ENCODE measurements at places on chromosomes 3 and 15.

GRCh38 chr3:129180461-129180860, 3.2 kb downstream of the CNBP start:
- no peak for DNase-seq

- DNase-seq = no peak
Observed at GRCh38 chr15:31153531-31153930, 52.0 kb upstream of the TRPM1 start.

- no peak for DNase-seq
Observed at GRCh38 chr3:56939834-56940233, 120.6 kb upstream of the SPATA12 start.

DNA sequence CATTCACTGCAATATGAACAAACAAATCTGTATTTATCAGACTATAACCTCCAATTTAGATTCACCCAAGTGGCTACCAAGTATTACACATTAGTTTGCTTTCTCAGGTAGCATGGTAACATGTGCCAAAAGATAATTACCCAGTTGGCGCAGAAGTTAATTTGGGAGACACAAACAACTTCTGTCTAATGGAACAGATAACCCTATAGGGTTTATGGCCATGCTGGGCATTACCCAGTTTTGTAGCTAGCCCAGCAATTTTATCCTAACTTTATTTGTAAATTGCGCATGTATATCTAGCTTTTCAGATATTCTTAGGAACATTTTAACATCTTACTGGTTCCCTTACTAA, 780 bp downstream of the RPL22L1 start:
- no peak for DNase-seq

DNA sequence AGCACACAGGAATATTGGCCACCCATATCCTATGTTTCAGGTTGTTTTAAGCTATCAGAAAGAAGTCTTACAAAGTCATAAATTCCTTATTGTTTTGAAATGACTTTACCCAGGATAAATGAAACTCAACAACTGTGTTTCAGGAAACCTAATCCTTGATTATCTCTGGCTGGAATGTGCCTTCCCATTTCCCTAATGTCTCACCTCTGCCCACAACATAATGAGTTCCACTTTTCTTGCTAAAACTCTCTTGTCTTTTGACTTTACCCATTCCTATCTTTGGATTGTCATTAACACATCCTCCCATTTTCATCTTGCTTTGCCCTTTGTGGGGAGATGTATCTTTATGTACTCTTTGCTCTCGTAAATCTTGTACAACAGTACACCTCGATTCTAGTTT, 200.0 kb upstream of the DNAJC19 start:
- no peak for DNase-seq

DNA sequence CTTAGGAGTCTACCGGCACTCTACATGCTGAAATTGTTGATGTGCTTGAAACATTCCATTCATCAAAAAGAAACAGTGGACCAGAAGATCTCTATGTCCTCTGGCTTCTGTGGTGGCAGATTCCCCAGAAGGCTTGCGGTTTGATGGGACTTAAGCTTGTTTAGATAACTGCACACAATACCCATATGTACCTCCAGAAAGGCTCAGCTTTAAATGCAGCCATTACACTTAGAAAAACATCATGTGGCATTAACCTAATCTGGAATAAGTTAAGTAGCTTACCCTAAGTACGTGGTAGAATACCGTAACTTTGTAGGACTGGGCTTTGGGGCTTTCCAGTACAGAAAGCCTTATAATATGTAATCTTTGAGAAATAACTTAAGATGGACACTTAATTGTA, 187.3 kb downstream of the RBMS3 start:
- DNase-seq = no peak

- DNase-seq = no peak
Observed at GRCh38 chr3:52126500-52126899, 27.7 kb downstream of the POC1A start.

DNA sequence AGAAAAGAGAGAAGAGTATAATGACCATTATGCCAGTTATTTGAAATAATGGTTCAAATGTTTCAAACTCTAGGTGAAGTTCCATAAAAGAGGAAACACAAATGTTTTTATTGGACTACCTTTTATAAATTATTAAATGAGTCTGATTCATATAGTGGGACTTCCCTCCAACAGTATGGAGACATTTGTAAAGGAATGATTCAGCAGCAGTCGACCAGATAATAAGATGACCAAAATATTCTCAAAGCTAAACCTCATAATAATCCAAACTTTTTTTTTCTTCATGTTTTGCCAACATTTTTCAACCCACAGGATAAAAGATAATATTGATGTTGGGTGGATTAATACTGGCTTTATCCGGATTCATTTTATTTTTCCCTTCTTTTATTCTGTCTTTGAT, 18.8 kb downstream of the TIPARP start:
- DNase-seq = no peak

- DNase-seq = no peak
Observed at GRCh38 chr15:98660055-98660454, 11.7 kb downstream of the IGF1R start.

GRCh38 chr3:46496746-46497555, 825 bp upstream of the RTP3 start:
- peak; percentile 25 for DNase-seq

DNA sequence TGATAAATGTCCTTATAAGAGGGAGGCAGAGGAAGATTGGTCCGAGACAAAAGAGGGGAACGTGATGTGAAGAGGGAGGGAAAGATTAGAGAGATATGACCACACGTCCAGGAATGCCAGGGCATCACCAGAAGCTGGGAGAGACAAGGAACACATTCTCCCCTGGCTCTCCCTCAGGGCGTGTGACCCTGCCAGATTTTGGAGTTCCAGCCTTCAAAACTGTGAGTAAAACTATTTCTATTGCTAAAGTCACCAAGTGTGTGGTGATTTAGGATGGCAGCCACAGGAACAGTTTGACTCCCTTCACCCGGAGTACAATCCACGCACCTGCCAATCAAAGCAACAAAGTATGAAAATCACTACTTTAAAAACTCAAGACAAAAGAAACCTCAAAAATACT, 32.1 kb upstream of the TJP1 start:
- DNase-seq = no peak

GRCh38 chr3:171834461-171834801, 8.7 kb upstream of the TMEM212 start:
- DNase-seq = no peak

DNA sequence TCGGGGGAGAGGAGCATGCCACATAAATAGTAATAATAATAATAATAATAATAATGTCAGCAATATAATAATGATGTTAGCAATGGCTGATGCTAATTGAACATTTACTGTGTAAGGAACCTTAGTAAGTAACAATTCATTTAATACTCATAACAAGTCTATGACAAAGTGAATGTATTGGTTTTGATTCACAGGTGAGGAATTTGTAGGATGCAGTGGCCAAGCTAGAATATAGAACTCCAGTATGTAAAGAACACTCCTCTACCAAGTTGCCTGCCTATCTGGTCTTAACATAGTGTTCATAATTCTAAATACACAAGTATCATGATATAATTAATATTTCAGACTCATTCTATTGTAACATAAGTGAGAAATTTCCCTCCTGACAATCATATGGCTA, 1016.5 kb downstream of the ROBO1 start:
- no peak for DNase-seq

DNA sequence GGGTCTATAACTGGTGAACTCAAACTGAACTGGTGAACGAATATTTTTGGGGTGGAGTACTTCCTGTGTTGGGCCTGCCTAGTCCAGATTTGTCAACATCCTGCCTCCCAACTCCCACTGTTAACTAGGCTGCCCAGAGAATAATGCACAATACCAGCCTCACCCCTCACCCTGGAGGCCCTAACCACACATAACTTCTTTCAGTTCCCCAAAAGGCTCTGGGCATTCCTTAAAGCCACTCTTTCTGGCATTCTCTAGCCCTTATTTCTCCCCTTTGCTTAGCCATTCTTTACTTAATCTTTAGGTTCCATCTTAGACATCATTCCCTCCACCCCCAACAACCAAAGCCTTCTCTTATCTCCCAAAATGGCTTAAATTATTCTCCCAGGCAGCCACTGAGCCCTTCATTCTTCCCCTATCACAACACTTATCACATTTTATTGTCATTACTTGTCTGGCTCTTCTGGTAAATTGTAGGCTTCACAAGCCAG, 9.1 kb upstream of the SEC11A start:
- DNase-seq = no peak

DNA sequence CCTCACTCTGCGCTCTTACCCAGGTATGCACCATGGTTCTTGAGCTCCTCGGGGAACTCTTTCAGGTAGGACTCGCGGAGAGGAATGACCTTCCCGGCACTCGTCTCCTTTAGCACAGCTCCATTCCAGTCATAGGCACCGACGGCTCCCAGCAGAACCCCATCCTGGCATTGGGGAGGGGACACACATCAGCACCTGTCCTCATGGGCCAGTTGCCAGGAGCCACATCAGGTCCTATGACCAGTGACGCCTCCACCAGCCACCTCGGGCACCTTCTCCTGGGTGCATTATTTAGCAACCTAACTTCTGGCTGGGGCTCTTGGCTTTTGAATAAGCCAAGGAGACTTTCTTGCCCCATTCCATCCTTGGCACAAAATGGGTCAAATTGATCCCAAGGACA, 61.9 kb downstream of the FEM1B start:
- no peak for DNase-seq

- DNase-seq = no peak
Observed at GRCh38 chr3:190059242-190059590, 61.5 kb downstream of the P3H2 start.

GRCh38 chr3:195732940-195733339, 12.2 kb downstream of the MUC20 start:
- DNase-seq = no peak

DNA sequence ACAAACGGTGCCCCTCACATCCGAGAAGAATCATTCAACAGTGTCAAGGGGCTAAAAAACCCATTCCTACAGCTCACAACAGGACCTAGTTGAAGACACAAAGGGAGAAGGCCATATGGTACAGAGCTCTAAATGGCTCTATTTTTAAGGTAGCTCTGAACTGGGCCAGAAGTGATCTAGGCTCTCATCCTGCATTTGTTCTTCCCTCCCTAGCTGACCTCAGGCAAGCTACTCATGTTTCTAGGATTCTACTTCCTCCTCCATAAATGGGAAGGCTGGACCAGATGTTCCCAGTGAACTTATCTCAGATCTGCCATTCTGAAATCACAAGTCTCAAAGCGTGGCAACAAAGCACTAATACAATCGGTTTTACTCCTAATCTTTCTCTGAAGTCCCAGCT, 62.3 kb downstream of the CPNE4 start:
- DNase-seq = no peak

GRCh38 chr3:17672506-17672905, 69.9 kb downstream of the TBC1D5 start:
- no peak for DNase-seq

DNA sequence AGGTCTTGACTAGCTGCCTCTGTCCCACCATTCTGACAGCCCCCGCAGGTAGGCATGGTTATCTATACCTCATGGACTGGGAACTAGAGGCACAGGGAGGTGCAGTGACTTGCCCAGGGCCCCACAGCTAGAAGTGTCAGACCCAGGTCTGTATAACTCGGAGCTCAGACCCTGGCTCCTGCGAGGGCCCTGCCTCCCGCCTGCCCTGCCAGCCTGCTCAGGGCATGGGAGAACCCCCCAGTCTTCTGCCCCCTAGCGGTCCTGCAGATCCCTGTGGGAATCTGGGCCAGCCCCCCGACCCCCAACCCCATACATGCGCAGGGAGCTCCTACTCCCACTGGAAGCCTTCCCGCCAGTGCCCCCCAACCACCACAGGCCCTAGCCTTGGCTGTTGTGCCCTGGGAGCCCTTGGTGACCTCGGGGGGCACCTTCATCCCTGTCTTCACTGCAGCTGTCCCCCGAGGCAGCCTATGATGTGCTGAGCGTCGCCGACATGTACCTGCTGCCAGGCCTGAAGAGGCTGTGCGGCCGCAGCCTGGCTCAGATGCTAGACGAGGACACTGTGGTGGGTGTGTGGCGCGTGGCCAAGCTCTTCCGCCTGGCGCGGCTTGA, 6.9 kb downstream of the ABTB1 start:
- DNase-seq = no peak

GRCh38 chr3:127867986-127868385, 45.7 kb upstream of the MGLL start:
- no peak for DNase-seq
